CD4-positive, alpha-beta T cell treated with Interleukin-2 at 100 ng/mL for 4 hours (primary cell): ENCODE measurements at places on chromosomes 5 and 9.

- DNase-seq = no peak
Observed at GRCh38 chr5:119285070-119285916, 70.5 kb upstream of the TNFAIP8 start.

DNA sequence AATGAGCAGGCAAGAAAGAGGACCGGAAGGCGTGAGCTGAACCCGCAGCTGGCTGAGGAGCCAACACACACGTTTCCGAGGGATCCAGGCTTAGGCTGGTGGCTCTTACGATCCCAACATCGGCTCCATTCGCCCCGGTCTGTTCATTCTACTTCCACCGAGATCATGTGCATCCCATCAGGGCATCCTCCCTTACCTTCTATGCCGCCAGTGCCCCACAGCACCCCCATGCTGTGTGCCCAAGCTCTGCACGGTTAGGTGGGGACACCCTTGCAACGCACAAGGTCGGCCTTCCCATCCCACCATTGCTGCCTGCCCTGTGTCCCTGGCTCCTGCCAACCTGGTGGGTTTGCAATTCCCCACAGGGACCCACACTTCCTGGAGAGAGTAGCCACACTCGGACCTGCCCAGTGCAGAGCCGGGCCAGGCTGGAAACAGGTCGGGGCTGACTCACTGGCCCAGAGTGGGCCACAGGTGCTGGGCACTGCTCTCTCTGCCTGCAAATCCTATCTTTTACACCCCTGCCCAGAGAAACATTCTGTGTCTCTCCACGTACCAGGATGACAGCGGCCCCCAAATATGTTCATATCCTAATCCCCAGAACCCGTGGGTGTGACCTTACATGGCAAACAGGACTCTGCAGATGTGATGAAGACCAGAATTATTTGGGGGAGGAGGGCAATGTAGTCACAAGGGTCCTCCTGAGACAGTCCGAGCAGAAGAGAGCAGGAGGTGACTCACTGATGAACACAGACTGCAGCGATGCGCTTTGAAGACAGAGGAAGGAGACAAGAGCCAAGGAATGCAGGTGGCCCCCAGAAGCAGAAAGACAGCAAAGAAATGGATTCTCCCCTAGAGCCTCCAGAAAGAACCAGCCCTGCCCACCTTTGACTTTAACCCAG, 182.2 kb downstream of the AUH start:
- DNase-seq = no peak

GRCh38 chr5:175159956-175160355, 284.0 kb downstream of the DRD1 start:
- no peak for DNase-seq

DNA sequence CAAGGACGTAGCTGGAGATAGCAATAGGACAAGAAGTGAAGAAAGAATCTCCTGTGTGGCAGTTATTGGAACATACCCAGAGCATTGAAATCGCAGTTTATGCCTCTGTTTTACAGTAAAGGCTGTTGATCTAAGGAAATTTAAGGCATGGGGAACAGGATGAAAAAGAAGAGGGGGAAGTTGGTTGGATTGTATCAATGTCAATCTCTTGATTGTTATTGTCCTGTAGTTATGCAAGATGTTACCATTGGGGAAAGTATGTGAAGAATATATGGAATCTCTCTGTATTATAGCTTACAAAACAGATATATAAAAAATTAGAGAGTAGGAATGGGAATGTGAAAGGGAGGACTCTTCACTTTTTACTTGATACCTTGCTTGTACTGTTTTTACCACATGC, 195.6 kb upstream of the NREP start:
- DNase-seq = no peak

DNA sequence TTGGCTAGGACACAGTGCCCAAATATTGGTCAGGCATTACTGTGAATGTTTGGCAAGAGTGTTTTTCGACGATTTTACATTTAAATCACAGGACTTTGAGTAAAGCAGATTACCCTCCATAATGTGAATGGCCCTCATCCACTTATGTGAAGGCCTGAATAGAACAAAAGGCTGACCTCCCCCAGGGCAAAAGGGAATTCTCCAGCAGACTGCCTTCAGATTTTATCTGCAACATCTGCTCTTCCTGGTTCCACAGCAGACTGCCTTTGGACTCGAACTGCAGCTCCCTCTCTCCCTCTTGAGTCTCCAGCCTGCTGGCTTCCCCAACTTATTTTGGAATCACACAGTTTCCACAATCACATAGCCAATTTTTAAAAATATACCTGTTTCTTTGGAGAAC, 7.1 kb upstream of the TMEM215 start:
- no peak for DNase-seq

- DNase-seq = no peak
Observed at GRCh38 chr5:18553269-18553668, 919.0 kb downstream of the TAF11L14 start.

DNA sequence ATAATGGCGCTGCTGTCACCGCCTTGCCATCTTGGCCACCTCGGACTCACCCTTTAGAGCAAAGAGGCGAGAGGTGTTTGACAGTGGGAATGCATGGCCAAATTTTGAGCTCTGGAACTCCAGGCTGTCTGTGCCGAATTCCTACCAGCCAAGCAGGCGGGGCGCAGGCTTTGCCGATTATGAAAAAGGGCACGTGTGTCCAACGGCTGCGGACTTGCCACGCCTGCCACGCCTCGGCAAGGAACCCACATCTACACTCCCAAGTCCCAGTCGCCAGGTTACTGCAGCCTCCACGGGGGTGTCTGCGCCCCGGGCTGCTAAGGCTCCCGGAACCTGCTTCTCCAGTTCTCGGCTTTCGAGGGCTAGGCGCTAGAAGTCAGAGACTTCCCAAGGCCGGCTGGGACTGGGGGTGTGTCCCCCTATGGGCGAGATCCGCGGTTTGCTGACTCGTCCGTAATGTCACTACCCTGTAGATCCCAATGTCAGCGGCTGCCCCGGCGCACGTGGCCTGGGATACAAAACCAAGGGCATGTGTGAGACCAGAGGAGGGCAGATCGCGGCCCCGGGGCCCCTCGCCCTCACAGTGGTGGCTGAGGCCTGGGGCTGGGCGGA, 2.8 kb downstream of the NPR3 start:
- DNase-seq = no peak

DNA sequence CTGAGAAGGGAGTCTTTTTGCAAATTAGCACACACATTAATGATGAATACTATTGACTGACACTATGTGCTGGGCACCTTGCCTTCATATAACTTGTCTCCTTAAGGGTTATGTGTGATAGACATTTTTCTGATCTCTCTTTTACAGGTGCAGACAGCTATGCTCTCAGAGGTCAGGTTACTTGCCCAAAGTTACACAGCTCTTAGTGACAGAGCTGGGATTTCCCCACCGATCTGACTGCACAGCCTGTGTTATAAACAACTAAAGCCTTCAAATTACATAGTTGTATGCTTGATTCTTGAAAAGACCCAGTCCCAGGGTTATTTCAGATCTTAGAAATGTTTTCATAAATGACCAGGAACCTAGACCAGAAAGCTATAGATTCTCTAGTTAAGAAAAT, 462.7 kb downstream of the EBF1 start:
- DNase-seq = no peak

DNA sequence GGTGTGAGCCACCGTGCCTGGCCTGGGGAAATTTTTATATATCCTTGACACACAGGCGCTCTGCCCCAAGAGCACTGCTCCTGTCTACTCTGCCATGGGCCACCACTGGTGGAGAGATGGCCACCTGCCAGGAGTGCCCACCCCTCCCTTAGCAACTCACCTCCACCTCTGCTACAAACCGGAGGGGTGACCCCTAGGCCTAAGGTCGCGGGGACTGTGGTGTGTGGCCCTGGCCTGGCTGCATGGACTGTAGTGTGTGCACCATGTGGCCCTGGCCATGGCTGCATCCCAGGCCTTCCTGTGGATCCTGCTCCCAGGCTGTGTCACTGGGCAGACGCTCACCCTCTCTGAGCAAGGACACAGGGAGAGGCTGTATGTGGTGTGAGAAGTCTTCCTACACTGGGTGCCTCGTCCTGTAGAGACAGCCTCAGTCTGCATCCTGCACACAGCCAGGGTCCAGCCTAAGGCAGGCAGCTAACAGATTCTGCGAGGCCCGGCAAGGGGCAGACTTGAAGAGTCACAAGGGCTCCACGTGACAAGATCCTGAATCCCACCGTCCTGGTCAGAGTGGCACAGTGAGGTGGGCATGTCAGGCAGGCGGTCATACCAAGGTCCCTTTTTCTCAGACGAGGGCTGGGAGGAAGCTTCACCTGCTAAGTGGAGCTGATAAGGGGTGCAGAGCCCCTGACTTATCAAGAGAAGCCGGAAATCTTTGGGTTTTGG, 10.3 kb downstream of the NINJ1 start:
- DNase-seq = no peak

- no peak for DNase-seq
Observed at GRCh38 chr9:121574774-121575519, 75.3 kb upstream of the GGTA1 start.

DNA sequence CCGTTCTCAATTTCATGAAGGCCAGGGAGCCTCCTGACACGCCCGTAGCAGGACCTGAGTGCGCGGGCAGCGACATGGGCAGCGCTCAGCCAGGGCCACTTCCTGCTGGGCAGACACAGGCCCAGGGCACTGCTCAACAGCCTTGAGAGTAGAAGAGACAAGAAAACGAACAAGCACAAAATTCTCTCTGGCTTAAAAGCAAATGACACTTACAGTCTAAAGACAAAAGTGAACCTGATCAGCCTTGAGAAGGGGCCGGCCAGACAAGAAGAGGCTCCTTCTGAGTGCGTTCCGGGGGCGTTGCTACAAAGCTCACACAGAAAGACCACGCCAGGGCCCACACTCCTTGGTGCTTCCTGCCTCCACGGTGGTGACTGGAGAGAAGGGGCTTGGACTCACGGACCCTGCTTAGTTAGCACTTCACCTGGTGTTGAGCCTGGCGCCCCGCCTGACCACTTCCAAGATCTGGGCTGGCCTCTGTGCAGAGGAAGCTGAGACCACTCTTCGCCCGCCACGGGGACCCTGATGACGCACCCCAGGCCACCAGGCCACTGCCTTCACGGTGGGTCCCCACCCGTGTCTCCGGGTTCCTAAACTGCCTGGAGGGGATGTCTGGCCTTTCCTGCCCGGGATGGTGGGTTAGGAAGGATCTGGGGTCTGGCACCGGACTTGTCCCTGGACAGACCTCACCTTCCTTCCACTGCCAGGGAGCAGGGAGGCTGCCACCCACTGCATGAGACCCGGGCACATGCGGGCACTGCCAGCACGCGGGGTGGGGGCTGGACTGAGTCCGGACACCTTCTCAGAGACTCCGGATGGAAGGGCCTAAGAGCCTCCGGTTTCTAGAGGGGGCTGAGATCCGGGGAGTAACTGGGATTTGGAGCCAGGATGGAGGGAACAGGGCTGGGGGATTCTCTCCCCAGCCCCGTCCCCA, 1.3 kb downstream of the SLC12A7 start:
- DNase-seq = no peak

DNA sequence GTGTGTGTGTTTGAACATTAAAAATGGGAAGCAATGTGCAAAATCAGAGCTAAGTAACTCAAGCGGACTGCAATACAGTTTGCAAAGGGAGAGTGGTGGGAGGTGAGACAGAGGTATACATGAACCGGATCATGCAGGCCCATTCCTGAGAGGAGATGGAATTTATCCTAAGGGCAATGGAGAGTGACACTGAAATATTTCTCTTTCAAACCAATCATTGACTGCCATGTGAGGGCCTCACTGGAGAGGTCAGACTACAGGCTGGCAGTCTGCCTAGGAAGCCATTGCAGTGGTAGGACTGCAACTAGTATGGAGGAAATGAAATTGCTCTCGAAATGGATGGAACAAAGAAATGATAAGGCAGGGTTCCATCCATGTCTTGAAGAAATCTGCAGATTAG, 34.8 kb downstream of the TNFSF15 start:
- DNase-seq = no peak

- no peak for DNase-seq
Observed at GRCh38 chr5:111201705-111202104, 22.5 kb upstream of the CAMK4 start.

GRCh38 chr9:86324901-86325300, 29.3 kb downstream of the TUT7 start:
- no peak for DNase-seq

DNA sequence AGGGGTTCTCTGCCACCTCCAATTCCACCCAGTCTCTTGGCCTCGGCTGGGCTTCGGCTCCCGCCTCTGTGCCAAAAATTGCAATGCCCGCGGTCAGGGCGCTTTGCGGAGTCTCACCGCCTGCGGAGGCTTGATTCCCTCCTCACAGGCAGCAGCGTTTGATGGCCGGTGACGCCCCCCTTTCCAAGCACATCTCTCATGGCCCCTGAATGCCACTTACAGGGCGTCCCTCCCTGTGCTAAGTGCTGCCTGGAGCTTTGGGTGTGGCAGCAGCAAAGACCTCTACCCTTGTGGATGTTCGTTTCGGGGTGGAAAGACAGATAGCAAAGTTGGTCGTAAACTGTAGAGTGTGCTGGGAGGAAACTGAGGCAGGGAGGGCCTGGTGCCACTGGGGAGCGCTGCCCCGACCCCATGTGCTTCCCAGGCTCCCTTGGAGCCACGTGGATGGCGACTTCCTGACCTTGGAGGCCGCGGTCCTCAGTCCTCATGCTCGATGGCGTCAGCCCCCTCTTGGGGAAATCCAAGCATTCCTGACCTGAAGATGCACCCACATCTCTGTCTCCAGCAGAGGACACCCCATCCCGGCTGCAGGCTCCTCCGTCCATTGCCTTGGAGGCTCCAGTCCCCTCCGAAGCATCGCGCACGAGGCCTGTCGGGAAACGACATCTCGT, 249.2 kb upstream of the IRX4 start:
- DNase-seq = no peak

- DNase-seq = no peak
Observed at GRCh38 chr5:153939101-153939500, 99.6 kb downstream of the FAM114A2 start.

DNA sequence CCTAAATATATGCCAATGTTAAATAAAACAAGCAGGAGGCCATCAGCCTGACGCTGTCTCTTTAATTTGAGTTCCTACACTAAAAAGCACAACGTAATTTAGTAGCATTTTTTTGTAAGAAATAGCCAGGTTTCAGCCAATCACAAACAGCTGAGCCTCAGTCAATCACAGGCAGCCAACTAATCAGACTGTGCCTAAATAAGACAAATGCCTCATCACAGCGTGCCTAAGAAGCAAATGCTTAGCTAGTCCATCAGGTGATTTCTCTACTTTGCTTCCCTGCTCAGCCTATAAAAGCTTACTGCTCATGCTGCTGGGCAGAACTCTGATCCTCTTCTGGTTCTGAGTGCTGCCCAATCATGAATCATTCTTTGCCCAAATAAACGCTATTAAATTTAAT, 38.3 kb upstream of the RORB start:
- no peak for DNase-seq

- peak; percentile 2 for DNase-seq
Observed at GRCh38 chr5:72244862-72245371, 75.1 kb downstream of the MRPS27 start.
